ENCODE measurements at places on chromosomes 4 and X. TPM values are rescaled to one million over a fixed set of nuclear protein-coding genes. Genes with fewer than 3 reads are reported as not detected.

AMTN gene
- total RNA-seq, result not detected

SYN1 gene
- not detected for total RNA-seq

IDUA gene
- 10.4 TPM for total RNA-seq

BCLAF3 gene
- 9.3 TPM for total RNA-seq

- no peak for DNase-seq
These were observed 43.2 kb downstream of the PGRMC2 start for GRCh38 chr4:128244379-128244778.

DNA sequence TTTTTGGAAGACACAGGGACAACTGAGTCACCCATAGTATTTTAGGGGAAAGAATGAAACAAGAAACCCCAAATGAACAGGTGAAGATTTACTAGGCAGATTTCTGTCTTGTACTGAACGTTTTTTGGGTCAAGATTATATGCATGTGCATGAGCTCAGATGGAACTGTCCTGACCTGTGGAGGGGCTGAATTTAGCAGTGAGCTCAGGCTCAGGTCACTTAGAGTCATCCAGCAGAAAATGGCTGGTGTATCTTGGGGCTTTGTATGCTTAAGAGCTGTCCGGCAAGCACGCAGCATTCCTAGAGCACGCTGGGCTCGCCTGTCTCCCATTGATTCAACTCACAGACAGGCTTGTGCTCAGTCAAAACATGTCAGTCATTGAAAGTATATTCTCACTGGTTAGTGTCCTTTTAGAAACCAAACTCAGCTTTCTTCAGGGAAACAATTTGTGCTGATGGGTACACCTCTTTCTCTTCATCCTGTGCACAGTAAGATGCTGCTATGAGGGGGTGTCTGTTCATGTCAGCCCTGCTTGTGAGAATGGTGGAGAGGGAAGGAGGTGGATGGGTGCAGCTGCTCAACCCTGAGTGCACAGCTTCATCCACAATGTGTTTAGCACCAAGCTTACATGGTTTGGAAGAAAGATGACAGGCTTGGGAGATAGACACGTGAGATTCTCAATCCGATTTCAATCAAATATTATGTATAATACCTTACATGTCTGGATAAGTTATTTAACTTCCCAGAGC, 47.5 kb upstream of the PDLIM3 start:
- no peak for DNase-seq

- DNase-seq, result no peak
These were observed 17.8 kb downstream of the SRD5A3 start for GRCh38 chr4:55363691-55364351.
